ENCODE measurements at places on chromosomes 5 and 9.

DNA sequence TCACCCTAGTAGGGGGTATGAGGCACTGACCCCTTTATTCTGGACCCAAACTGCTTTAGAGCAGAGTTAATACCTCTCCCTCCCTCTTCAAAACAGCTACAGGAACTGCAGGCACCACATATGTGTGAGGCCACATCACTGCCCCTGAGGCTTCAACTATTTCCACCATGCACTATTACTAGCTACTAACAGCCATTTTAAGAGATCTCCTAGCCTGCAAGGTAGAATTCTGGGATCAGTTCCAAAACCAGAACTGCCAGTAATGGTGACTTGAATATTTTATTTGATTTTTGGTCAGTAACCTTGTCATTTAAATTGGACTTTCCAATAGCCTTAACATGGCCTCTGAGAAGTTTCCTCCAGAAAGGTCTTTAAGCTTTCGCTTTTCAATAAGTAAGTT is 55.3 kb upstream of the FSD1L start:
- no peak for DNase-seq

DNA sequence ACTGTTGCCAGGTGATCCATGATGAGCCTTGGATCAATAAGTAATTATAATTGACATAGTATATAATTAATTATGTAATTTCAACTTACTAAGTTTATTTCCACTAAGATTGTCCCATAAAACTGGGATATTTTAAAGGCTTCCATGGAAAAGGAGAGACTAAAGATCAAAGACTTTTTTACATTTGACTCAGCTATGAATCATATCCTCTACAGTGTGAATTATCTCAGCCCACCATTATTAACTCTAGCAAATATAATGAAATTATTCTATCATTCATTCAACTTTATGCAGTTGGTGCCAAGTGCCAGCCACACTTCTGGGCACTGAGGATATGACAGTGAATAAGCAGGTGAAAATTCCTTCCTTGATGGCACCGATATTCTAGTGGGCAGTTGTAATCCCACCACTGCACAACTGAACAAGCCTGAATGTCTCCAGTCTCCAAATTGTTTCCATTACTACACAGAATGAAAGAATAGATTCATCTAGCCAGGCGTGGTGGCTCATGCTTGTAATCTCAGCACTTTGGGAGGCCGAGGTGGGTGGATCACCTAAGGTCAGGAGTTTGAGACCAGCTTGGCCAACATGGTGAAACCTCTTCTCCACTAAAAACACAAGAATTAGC is 21.9 kb upstream of the TXN start:
- DNase-seq: no peak

DNA sequence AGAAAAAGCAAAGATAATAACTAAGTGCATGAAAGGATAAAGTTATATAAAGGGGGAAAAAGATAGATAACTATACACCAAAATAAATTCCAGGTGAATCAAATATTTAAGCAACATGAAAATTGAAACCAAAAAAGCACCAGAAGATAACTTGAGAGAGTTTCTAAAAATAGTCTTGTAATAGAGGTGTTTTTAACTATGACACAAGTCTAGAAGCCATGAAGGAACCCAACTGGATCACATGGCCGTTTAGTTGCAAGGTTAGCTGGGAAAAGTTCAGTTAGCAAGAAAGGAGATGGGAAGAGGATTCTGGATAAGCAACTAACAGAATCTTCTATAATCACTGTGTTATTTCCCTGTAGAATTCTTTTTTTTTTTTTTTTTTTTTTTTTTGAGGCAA is 9.2 kb upstream of the RASA1 start:
- no peak for DNase-seq

DNA sequence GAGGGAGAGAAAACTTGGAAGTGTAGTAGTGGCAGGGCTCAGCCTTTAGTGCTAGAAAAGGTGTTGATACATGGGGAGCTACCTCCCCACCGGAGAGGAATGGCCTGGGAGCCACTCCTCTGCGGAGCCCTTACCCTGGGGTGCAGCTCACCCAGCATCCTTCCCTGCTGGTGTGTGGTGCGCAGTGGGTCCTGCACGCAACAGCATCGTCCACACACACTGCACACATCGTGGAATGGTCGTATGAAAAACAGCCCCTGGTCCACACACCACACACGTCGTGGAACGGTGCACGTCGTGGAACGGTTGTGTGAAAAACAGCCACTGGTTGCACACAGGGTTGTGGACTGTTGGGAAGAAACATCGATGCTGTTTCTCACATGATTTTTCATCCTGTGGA is 16.1 kb upstream of the AHRR start:
- no peak for DNase-seq

DNA sequence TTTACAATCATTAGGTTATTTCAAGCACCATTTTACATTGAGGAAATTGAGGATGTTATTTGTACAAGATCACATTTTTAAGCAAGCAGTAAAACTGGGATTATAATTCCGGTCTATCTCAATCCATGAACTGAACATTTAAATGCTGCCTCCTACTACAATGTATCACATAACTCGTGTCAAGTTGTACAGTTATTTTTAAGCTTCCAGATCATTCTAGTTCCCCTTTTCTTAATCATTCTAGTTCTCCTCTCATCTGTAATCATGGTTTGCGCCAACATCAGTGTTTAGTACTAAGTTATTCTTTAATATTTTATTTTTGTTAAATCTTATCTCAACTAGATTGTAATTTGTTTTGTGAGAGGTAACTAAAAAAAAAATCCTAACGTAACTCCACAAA is 2.4 kb upstream of the UHRF2 start:
- DNase-seq: no peak

Measured in glomerular endothelial cell (primary cell).